ENCODE measurements at places on chromosomes 7 and 10. TPM values are rescaled to one million over a fixed set of nuclear protein-coding genes. Genes with fewer than 3 reads are reported as not detected.

The ANKRD2 gene
- polyA plus RNA-seq, result not detected

The CYP26C1 gene
- not detected for polyA plus RNA-seq

The KCNIP2 gene
- polyA plus RNA-seq, result 10.0 TPM

The HK1 gene
- 60.5 TPM for polyA plus RNA-seq

The CUBN gene
- polyA plus RNA-seq, result 8.7 TPM
